ENCODE measurements at places on chromosomes 12 and 14.

DNA sequence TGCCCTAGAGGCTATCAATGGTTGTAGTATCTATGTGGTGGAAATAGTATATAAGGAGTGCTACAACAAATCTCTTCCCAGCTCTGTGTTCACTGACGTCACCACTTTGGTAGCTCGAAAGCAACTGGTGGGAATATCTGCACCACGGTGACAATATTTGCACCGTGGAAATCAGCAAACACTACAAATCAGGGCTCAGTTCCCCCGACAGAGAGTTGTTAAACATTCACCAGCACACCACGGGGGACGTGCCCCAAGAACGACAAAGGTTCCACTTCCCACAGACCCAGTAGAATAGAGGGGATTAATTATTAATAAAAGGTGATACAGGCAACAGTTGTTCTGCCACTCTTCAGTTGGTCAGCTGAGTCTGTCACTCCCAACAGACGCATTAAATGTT is 98.4 kb downstream of the CCDC60 start:
- no peak for DNase-seq

- no peak for DNase-seq
These were observed 48.6 kb downstream of the RIMBP2 start for GRCh38 chr12:130667421-130667960.

DNA sequence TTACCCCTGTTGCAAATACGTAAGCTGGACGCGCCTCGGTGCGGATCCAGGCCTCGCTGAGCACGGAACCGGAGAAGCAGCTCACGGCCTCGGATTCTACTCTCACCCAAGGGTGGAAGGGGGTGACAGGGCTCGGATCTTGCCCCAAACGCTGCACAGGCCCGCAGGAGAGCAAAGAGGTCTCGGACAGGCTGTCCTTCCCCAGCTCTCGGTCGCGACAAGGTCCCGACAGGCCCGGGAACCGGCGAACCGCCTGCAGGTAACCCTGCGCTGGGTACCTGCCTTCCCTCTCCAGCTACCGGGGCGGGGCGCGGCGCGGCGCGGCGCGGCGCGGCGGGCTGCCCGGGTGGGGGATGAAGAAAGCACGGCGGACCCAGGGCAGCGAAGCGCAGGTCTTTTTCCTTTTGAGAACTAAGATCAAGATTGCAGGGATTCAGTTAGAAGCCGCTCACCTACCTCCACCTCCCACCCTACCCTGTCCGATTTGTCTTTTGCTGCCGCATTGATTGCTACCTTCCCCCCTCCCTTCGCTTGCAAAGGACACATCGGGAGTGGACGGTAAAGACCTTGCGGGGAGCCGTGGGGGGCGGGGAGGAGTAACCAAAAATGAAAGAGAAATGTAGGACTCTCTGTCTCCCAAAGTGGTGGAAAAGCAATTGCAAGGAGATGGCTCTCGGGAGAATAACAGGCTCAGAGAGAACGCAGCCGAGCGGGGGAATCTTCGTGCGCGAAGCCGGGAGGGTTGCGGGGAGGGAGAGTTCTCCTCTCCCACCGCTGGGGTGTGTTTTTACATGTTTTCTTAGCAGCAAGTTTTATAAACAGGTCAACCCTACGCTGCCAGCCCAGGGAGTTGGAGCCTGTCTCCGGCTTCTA is 8.4 kb upstream of the TBX3 start:
- no peak for DNase-seq

DNA sequence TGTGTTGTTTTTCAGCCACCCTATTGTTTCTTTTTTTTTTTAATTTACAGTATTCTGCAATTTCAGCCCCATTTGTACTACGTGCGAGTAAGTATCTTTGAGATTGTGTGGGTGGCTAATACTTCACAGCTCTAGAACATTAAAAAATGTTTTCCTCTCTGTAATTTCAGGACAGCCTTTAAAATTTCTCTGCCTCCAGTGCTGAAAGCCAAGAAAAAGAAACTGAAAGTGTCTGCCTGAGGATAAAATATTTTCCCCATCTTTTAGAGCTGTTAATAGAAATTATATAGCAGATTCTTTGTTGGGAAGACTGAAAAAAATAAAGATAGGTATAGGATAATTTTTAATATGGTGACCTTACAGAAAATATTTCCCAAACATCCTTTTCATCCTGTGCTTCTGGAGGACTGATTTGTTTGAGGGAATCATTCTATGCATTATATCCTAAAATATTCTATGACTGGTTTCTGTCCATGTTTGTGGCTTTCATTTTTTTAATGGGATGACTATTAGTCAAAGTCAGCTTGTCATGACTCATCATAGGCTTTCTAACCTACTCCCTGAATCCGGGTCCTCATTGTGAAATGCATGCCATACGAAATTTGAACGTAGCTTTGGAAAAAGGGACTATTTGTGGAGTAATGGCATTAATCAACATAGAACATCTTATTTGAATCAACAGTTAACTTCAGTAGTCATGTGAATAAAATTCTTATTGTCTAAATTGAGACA is 10.8 kb upstream of the TCTN2 start:
- no peak for DNase-seq

- peak; percentile 97 for DNase-seq
These were observed 86.7 kb downstream of the CHGA start for GRCh38 chr14:93009471-93010129.

GRCh38 chr14:69432364-69432763 is 33.9 kb downstream of the SLC39A9 start:
- DNase-seq = no peak

GRCh38 chr12:122318607-122319605 is 52.6 kb upstream of the VPS33A start:
- no peak for DNase-seq

DNA sequence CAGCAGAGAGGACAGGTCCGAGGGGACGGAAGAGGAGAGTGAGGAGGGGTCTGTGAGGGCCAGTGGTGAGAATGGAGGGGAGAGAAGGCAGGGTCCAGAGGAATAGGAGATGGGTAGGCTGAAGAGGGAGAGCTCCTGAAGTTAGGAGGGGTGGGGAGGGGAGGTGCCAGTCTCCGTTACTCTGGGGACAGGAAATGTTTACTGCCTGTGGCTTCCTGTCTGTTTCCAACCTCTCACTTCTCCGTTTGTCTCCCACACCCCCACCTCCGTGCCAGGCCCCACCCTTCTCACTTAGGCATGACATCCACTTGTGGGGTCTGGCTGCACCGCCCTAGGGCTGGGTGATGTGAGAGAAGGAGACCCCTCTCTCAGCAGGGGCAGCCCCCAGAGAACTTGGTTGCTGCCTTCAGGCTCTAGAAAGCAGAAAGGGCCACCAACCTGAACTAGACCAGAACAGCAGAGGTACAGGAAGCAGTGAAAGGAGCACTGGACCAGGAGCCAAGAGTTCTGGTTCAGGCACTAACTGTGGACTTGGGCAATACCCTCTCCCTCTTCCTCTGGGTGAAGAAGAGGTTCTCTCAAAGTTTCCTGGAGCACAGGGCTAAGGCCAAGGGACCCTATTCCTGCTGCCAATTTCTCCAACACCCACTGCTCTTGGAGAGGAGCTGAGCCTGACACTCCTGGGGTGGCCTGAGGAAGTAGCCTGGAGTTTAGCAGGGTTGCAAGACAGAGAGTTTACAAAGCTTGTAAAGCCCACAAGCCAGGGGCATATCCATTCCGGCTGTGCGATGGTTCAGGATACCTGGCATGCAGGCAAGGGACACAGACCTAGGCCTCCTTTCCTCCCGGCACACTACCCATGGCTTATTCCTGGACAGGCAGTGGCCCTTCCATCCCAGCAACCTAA is 5.5 kb downstream of the ITGA5 start:
- DNase-seq = no peak

- no peak for DNase-seq
These were observed 50.6 kb downstream of the WDHD1 start for GRCh38 chr14:54976316-54976715.

- peak; percentile 51 for DNase-seq
These were observed 96.1 kb downstream of the ZFC3H1 start for GRCh38 chr12:71567537-71567936.

- DNase-seq = no peak
These were observed 7.9 kb downstream of the CD9 start for GRCh38 chr12:6208130-6208529.

GRCh38 chr14:104680056-104680805 is 9.2 kb upstream of the INF2 start:
- peak; percentile 89 for DNase-seq

DNA sequence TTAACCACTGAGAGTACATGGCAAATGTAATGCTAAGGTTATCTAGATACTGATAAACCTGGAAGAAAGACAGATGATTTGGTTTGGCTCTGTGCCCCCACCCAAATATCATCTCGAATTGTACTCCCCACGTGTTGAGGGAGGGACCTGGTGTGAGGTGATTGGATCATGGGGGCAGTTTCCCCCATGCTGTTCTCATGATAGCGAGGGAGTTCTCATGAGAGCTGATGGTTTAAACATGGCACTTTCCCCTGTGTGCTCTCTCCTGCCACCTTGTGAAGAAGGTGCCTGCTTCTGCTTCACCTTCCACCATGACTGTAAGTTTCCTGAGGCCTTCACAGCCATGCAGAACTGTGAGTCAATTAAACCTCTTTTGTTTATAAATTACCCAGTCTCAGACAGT is 14.2 kb downstream of the NOXRED1 start:
- no peak for DNase-seq

DNA sequence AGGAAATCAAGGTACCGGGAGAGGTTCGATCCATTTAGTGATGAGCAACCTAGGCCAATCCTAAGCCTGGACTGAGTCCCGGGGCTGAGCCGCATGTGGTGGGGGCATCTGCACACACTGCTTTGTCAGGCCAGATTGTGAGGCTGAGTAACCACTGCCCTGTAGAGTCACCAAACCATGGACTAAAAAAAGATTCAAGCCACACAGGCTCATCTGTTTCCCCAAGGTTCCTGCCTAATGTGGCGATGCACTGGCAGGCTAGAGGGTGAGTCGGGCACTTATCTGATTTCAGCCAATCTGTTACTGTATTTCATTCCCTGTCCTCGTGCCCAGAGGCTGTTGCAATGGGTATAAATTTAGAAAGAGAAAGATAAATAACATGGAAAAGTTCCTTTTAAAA is 140.8 kb downstream of the TTC7B start:
- no peak for DNase-seq

DNA sequence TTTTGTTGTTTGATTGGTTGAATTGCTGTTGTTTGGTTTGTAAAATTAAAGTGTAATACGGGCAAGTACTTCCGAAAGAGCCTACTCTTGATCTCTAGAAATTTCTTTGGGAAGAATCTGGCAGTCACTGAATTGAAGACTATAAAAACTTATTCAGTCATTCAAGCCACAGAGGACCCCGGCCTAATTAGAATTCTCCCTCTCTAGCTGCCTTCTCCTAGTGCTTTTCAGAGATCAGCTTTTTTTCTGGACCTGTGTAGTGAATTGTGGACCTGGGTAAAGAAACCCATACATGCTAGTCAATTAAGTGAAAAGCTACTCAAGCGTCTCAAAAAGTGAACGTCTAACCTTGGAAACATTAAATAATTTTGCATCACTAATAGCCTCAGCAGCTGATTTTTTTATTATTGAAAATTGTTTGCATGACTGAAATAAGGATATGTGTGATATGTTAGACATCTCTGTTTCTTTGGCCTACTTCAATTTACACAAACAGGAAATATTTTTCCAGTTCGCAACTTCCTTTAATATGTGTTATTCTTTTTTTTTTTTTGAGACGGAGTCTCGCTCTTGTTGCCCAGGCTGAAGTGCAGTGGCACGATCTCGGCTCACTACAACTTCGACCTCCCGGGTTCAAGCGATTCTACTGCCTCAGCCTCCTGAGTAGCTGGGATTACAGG is 27.2 kb downstream of the EFCAB11 start:
- DNase-seq = no peak

DNA sequence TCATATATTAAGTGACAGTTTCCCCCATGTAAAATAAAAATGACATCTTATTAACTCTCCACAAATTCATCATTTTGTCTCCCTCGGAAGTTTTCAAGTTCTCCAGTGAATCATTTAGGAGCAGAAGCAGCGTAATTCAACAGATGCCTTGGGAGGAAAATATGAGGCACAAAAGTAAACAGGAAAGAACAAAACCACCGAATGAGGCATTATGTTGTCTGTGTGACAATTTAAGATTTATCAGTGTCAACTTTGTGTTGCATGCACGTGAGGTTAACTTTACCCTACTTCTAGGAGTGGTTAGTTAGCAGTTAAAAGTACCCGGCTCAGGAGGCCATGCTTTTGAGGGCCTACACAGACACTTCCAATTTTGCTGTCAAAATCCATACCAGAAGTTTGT is 258.6 kb downstream of the IPO8 start:
- no peak for DNase-seq

DNA sequence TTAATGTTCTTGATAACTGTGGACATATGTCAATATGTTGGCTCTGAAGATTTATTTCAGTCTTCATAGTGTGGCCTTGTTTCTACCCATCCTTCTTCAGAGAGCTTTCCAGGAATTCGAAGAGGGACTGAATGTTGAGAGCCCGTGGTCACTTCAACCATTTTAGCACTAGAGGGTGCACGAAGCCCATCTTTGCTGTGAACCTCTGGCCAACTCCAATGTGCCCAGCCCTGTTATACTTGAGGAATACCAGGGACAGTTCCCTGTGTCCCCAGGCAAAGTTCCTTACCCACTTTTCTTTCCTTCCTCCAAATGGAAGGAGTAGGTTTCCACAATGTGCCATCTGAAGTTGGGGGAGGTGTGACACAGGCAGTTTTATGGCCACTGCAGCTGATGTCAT is 603.5 kb downstream of the RPL10L start:
- no peak for DNase-seq

GRCh38 chr12:52582971-52583456 is 9.4 kb upstream of the KRT74 start:
- DNase-seq = peak; percentile 66

GRCh38 chr12:65171073-65171472 is 1.7 kb downstream of the LEMD3 start:
- no peak for DNase-seq

GRCh38 chr12:28217805-28218204 is 27.5 kb downstream of the CCDC91 start:
- no peak for DNase-seq

DNA sequence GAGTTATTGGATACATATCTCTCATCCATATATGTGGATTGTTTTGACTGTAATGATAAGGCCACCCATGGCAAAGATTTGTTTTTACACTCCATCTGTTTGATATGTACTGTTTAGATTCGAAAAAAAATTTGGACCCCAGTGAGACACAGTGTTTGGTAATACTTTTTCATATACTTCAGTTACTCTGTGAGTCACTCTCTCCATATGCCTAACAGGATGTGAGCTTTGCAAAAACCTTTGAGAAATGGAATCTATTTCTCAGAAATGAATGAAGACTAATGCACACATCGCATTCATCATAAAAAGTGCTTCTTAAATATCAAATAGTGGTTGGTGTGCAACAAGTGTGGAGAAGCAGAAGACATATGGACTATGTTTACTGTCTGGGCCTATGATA is 781.5 kb downstream of the SLC6A15 start:
- DNase-seq = no peak

GRCh38 chr12:118220702-118221101 is 84.8 kb downstream of the PEBP1 start:
- DNase-seq = no peak
